ENCODE measurements at places on chromosomes 13 and 19.

DNA sequence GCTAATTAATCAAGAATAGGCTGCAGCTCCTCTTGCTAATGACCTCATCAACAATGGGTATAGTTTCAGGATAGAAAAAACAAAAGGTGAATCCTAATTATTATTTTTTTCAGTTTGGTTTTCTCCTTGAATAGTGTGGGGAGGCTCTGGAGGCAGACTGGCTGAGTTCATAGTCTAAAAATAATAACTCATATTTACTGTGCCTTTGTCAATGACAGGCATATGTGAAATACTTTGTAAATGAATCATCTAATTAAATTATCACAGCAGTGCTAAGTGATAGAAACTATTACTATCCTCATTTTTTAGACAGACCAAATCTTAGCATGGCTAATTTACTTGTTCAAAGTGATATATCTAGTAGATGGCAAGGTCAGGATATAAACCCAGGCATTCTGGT lies 1261.0 kb upstream of the SLC10A2 start:
- DNase-seq = no peak

- no peak for DNase-seq
Measured at GRCh38 chr19:38744298-38744681, at the start of gene CAPN12. Gene CAPN12 (minus strand): TSS chr19:38744474. CDS start chr19:38744165, 309 bp downstream.

GRCh38 chr19:15843203-15843893 lies 27.9 kb upstream of the OR10H1 start:
- DNase-seq = no peak

GRCh38 chr13:66407128-66407527 lies 823.0 kb downstream of the PCDH9 start:
- DNase-seq = no peak

GRCh38 chr13:112451512-112452379 lies 75.6 kb downstream of the SPACA7 start:
- no peak for DNase-seq

DNA sequence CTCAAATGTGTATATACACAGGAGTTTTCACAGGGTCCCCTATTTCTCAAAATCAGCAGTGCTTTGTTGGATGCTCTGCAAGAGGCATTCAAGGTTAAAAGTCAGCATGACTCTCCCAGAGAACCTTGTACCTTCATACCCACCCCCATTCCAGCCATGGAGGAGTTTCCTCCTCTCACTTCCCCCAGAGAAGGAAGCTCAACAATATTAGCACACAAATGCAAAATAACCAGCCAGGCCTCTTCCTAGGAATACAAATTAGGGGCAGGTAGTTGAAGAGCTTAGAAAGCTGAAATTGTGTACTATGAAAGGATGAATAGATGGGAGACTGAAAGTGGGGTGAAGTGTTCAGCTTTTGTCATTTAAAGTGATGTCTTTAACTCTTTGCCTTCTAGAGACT lies 43.8 kb downstream of the SPRY2 start:
- no peak for DNase-seq

- no peak for DNase-seq
Measured at GRCh38 chr19:46191972-46192371, 37.6 kb upstream of the IGFL1 start.

GRCh38 chr13:96728463-96728862 lies 265.8 kb downstream of the OXGR1 start:
- DNase-seq = no peak

- DNase-seq = no peak
Measured at GRCh38 chr19:45439190-45439568, 15.5 kb upstream of the ERCC1 start.

GRCh38 chr19:27738569-27739193 lies 1474.3 kb downstream of the UQCRFS1 start:
- no peak for DNase-seq

GRCh38 chr19:33752018-33752800 lies 44.5 kb upstream of the KCTD15 start:
- DNase-seq = no peak

DNA sequence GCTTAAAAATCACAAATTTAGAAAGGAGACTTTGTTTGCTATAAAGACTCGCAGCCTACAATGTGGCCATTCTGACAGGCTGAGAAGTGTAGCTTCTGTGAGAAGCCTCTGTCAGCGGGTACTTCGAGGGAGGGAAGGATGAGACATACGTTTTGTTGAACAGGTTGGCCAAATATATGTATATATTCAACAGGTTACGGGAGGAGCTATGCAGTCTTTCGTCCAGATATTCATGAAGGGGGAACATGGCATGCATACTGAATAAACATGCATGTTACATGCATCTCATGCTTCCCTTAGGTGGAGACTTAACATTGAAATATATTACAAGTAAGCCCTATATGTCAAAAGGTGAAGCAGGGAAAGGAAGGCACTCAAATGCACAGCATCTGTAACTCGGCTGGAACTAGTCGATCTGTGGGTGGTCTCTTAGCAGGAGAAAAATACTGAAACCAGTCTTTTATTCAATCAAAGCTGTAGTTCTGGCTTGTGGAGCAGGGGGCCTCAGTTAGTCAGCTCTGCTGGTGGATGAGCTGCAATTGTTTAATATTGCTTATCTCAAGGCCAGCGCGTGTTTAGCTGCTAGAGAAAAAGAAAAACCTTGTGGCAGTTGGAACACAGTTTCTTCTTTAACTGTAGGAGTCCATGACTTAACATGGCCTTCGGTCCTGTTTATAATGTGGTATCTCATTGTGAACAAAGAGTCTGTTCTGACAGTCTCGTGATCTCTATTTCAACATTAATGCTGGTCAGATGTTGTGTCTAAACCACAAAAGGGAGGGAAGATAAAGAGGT lies 94.3 kb downstream of the FAM216B start:
- DNase-seq = no peak

DNA sequence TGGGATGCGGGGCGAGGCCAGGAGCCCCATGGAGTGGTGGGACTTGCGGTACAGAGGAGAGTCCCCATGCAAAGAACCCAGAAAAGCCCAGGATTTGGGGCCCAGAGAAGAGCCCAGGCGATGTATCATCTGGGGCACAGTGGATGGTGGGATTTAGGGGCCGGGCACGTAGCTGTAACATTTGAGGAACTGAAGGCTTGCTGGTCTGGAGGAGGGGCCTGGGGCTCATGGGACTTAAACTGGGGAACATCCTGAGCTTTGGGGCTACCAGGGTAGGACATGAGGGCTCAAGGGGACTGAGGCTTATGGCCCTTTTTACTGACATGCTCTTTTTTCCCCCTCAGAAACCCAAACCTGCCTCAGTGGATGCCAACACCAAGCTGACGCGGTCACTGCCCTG lies 13.5 kb downstream of the MED25 start:
- no peak for DNase-seq

DNA sequence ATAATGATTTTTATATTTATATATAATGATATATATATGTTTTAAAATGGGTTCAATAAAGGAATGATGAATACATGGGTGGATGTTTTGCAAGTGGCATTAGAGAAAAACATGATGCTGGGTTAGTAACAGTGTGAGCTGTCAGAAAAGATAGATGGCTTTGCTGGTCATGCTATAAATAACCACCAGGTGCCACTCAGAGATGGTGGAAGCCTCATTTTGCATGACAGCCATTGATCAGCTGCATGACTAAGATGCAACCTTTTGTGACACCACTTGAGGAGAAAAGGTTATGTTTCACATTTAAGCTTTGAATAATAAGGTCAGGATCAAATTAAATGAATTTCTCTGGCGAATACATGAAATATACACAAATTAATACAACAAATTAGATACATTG lies 737.7 kb downstream of the PCDH9 start:
- no peak for DNase-seq

- no peak for DNase-seq
Measured at GRCh38 chr19:57800696-57801095, 14.0 kb downstream of the ZNF552 start.

GRCh38 chr13:100987948-100988347 lies 313.4 kb upstream of the TMTC4 start:
- no peak for DNase-seq

DNA sequence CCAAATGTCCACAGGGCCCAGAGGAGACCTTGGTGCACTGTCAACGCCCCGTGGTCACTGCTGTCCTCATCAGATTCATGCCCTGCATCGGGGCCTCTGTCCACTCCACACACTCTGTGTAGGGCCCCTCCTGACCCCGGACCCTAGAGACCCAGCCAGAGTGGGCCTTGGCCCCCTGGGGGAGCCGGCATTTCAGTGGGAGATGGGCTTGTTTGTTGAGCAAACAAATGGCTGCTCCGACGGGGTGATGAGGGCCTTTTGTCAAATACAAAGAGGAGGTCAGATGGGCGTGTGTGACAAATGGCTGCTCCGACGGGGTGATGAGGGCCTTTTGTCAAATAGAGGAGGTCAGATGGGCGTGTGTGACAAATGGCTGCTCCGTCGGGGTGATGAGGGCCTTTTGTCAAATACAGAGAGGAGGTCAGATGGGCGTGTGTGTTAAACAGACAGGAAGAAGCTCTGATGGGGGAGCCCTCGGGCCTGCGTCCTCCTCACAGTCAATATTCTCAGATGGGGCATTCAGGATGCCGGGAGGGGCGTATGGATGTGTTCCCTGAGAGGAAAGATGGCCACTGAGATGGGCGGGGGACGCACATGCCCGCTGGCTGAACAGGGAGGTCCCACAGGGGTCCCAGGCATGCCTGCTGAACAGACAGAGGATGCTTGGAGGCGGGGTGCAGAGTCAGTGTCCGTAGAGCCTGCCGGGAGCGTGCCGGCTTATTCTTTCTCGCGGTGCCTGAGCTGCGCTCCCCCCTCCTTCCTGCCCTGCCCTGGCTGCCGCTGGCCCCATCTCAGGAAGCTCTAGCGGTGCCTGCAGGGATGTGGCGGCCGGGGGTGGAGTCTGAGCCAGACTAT lies 36.3 kb downstream of the SMIM24 start:
- no peak for DNase-seq

DNA sequence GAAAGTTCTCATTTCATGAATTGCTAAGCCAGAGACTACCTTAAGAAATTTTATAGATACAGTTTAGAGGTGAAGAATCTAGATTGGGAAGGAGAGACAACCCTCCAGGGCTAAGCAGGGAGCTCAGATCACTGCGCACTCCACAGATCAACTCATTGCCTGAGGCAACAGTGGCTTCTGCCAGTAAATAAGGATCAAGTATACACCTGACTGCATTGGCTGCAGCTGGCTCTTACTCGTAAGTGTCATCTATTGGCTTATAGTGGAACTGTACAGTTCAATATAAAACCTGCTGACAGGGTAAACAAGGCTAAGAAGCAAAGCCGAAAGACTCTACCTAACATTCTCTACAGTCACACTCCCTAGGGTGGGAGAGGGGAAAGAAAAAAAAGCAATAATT lies 18.0 kb upstream of the C1QTNF9B start:
- no peak for DNase-seq

- DNase-seq = no peak
Measured at GRCh38 chr13:112902101-112902651, 66.8 kb upstream of the MCF2L start.

GRCh38 chr19:6740589-6741343 lies 1.3 kb downstream of the TRIP10 start:
- no peak for DNase-seq

- DNase-seq = no peak
Measured at GRCh38 chr13:48159826-48160225, 64.9 kb upstream of the MED4 start.
